ENCODE measurements at places on chromosomes 1 and 21.

DNA sequence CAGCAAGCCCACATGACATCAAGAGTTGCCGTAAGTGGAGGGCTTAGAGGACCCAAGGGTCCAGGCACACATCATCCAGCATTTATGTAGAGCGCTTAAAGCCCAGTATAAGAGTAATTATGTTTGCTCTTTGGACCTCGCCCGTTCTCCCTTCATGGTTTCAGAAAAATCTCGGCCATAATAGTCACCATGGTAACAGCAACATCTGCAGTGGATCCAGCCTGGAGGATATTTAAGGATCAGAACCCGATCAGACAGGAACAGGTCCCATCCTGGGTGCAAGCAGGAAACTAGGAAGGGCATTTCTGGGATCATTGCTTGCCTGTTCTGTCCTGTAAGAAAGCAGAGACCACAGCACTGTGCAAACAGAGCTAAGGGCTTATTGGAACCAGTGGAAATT is 89.9 kb upstream of the KAZN start:
- no peak for DNase-seq

GRCh38 chr1:29282135-29282923 is 46.0 kb downstream of the PTPRU start:
- DNase-seq = no peak

DNA sequence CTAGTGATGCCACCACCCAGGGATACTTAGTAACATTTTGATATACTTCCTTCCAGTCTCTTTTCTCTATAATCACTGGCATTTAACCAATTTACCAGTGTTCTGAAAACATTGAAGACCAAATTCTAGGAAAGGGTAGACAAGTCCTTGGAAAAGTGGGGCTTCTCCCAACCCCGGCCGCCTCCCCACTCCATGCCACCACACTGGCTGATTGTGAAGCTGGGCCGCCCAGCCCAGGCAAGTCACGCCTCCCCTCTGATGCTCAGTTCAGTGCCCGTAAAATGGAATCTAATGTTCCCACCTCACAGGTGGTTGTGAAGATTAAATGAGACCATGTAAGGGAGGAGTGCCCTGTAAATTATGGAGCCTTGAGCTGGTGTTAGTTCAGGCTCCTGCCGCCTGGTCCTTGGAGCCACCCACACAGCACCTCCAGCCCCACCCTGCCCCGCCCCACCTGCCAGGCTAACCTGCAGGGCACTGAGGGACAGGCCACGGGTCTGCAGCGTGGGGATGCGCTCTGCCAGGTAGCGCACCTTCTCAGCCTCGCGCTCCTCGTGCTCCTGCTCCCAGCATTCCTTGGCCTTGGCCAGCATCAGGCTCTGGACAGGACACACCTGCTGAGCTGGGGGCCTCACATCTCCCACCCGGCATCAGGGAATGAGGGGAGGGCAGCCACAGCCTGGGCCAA is 7.3 kb downstream of the TNNI1 start:
- DNase-seq = no peak

GRCh38 chr1:244651956-244652622 is 837 bp upstream of the DESI2 start:
- DNase-seq = no peak

- no peak for DNase-seq
Measured at GRCh38 chr1:15692121-15692682, 8.1 kb downstream of the PLEKHM2 start.

- no peak for DNase-seq
Measured at GRCh38 chr1:236742421-236743160, 52.5 kb upstream of the MTR start.

DNA sequence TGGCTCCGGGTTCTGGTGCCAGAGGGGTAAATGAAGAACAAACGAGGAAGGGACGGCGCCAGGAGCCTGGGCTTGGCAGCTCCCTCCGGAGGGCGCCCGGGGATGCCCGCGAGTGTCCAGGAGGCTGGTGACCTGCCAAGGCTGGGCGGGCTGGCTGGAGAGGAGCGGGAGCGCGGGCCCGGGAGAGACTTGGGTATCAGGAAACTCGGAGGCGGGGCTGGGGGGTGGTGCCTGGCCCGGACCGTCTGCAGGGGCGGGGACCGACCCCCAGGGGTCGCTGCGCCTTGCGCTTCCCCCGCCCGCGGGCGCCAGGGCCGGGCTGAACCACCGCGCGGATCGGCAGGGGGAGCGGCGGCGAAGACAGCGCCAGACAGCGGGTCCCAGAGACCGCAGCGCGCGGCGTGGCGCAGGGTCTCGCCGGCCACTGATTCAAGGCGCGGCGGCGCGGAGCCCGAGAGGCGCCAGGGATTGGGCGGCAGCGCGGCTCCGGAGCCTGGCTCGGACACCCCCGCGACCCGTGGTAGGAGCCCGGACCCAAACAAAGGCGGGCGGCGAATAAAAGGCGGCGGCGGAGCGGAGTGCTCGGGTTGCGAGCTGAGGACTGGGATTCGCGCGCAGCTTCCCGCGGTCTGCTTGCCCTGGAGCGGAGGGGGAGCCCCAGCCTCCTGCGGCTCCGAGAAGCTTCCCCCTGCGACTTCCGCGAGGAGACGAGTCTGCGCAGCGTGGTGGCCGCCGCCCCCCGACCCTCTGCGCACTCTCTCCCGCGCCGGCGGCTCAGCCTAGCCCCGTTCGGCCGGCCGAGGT is at the start of gene DISP3:
DISP3 (plus strand) TSS at position 585 of the 804 bp plus-strand sequence. CDS start 21,838 bp downstream, outside the sequence.
- peak; percentile 44 for DNase-seq

GRCh38 chr1:15540186-15540585 is 13.5 kb downstream of the DNAJC16 start:
- no peak for DNase-seq

- DNase-seq = no peak
Measured at GRCh38 chr1:4344065-4344732, 310.2 kb upstream of the AJAP1 start.

DNA sequence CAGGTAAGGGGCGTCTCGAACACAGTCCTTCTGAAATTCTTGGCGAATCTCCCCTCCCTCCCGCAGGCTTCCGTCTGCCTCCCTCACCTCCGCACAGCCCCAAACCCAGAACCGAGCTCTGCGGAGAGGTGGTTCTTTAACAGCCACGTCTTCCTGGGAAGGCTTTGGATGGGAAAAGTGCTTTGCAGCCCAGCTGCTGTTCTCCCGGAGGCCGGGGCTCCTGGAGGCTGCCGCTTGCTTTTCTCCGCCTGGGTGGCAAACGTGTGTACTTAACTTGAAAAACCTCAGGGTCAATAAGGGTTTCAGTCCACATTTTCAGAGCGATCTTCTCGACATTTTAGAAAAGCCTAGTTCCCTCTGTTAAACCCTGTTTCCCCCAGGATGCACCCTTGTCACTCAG is 109.3 kb downstream of the PRDM16 start:
- DNase-seq = no peak

DNA sequence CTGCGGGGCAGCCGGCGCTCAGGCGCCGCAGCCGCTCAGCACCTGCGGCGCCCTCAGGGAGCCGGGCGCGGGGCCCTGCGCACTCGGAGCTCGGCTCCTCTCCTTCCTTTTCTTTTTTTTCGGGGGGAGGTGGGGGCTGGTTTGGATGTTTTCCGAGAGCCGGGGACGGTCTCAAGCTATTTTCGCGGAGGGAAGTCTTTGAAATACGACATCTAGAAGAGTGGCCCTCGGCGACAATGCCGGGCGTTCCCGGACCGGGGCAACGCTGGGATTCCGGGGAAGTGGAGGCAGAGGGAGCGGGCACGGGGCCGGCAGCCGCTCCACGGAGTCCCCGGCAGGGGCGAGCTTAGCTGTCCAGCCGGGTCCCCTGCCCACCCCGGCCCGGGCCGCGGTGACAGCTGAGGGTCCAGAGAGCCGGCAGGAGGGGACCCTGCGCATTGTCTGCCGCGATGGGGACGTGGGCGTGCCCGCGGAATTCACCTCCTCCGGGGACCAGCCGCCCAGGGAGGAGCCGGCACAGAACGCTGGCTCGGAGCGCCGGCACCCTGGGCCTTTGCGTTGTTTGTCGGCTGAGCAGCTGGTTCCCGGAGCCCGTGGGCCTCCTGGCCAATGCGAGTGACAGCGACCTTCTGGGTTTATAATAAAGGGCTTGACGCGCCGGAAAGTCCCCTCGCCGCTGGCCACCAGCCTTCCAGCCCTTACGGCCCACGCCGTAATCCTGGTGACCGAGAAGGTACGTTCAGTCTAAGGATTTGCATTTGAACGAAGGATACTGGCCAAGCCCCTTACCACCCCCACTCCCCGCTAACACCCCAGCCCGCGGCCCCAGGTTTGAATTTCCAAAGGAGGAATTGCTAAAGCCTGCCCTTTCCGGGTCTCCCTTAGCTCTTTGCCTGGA is 582 bp downstream of the SLC37A1 start:
- no peak for DNase-seq
